ENCODE measurements at places on chromosomes 2 and 18.

GRCh38 chr2:221134718-221135117 lies 437.4 kb downstream of the EPHA4 start:
- DNase-seq, result no peak

DNA sequence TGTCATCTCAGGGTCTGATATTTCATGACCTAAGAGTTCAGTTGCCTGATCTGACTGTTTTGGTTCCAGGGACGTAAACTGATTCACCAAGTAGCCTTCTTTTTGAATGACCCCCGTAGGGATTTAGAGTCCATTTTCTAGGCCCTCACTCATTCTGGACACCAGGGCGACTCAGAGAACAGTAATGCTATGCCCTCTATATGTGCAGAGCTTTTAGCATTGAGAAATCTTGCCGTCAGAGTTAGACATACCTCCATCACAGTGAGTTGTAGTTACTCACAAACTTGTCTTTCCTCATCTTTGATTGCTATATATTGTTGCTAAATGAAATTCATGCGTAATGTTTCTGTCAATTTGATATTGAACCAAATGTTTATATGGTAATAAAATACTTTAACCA lies 92.3 kb downstream of the OSBPL6 start:
- DNase-seq, result no peak

DNA sequence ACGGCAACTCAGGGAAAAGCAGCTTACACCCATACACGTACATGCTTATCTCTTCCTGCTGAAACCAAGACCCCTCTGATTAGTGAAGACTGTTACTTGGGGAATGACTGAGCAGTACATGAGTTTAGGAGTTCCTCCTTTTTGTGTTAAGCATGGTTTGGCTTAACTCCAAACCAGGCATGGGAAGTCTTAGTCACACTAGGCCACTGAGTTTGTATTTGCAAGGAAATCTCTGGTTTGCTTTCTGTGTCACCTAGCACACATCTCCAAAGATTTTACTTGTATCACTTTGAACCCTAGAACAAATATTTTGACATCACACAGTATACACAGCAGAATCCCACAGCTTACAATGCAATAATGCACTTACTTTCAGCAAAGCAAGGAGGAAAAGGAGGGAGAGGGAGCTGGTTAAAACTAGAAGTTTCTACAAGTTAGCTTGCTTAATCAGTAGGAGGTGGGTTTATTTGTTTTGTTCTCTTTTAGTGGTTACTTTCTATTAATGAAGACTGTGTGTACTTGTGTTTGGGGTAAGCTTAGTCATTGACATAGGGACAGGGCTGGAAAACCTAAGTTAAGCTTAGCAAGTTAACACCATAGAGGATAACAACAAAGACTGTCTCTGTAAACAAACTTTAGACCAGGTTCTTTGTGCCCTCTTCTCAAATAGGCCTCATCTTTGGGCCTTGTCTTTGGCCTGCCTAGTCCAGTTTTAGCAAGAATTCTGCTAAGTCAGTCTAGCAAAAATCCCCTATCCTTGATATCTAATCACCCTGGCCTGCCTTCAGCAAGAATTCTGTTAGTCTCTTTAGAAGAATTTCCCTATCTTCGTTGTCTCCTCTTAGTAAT lies 219.4 kb downstream of the MREG start:
- DNase-seq, result peak; percentile 24

DNA sequence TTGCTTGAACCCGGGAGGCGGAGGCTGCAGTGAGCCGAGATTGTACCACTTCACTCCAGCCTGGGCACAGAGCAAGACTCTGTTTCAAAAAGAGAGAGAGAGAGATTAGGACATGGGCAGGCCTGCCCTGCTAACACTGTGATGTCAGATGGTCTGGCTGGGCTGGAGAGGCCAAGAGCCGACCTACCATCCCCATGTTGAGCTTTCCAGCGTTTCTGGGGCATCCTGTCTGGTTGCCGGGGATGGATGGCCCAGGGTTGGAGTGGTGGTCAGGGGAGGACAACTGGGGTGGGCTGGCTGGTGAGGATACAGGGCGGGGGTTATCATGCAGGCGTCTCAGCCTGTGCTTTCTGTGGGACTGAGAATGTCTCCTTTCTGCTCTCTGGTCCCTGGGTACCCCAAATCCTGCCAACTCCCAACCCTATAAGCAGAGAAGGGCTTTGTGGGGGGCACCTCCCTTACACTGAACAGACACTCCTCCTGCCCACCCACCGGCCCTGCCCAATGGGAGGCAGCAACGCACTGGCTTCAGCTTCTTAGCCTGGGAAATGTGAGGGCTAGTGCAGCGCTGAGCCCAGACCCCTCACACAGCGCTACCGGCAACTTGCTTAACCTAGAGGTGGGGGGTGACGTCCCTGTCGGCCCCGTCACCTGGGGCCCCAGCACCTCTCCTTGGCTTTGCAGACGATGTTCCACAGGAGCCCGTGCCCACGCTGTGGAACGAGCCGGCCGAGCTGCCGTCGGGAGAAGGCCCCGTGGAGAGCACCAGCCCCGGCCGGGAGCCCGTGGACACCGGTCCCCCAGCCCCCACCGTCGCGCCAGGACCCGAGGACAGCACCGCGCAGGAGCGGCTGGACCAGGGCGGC lies 5.4 kb downstream of the SNORC start:
- DNase-seq, result no peak

DNA sequence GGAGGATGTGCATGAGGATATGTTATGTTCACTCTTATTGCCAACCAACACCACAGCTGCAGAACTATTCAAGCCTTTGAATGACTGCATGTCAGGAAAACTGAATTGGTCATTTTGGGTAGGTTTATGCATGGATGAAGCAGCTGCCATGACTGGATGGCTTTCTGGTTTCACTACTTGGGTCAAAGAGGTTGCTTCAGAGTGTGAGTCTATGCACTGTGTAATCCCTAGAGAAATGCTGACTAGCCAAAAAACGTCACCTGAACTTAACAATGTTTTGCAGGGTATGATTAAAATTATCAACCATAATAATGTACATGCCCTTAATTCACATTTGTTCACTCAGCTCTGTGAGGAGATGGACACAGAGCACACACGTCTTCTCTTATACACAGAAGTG lies 206.7 kb upstream of the RBBP8 start:
- no peak for DNase-seq
